ENCODE measurements at places on chromosomes 11 and 22.
A peak's percentile ranks its signal among the peaks of the same experiment; 100 is the strongest.

GRCh38 chr11:1702506-1702905 is 5.5 kb downstream of the KRTAP5-6 start:
- no peaks in the 10 kb centered on the region for H3K27me3 ChIP-seq
- H3K27ac ChIP-seq = no peak overlapping the region
- H3K4me3 ChIP-seq = no peak overlapping the region
- H3K4me1 ChIP-seq = no peaks in the 10 kb centered on the region
- H3K36me3 ChIP-seq = no peaks in the 10 kb centered on the region

DNA sequence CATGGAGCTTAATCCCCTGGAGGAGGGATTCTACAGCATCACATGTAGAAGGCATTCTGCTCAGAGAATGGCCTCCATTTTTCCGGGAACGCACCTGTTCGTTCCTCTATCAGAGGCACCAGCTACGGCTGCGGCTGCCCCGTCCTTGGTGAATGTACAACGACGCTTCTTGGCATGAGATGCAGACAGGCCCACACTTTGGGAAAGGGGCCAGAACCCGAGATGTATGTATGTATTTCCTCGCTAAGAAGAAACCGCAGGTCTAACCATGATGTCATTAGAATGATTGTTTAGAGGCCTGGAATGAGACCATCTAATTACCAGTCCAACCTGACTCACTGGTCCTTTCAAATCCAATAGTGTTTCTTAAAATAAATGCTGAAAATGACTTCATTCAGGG is 1293.4 kb downstream of the TBC1D22A start:
- H3K27ac ChIP-seq = no peak overlapping the region
- H3K4me3 ChIP-seq = no peak overlapping the region
- H3K4me1 ChIP-seq = no peaks in the 10 kb centered on the region
- no peaks in the 10 kb centered on the region for H3K36me3 ChIP-seq
- DNase-seq = no peak

- no peak for DNase-seq
- H3K4me3 ChIP-seq = no peak overlapping the region
- no peak overlapping the region for H3K27ac ChIP-seq
- H3K27me3 ChIP-seq = no peaks in the 10 kb centered on the region
- no peaks in the 10 kb centered on the region for H3K4me1 ChIP-seq
- no peaks in the 10 kb centered on the region for H3K36me3 ChIP-seq
These were observed 18.9 kb upstream of the INSC start for GRCh38 chr11:15095736-15096228.

DNA sequence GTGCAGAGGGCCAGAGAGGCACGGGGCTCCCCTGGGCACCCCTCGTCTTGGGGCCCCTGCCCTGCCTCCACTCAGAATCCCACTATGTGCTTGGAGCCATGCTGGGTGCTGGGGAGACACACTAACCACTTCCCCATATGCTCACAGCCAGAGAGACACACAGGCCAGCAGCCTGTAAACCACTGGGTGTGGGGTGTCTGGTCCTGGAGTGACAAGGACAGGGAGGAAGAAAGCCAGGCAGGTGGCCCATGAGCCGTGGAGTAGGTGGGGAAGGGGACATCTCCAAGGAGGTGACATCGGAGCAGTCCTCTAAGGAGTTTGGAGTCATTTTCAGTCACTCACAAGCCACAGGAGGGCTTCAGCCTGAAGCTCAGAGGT is 58.9 kb downstream of the CDKN1C start:
- H3K4me1 ChIP-seq = peaks cover 33% of the 10 kb centered on the region
- no peaks in the 10 kb centered on the region for H3K27me3 ChIP-seq
- no peaks in the 10 kb centered on the region for H3K36me3 ChIP-seq
- DNase-seq = no peak

GRCh38 chr11:93491973-93492372 is 51.2 kb downstream of the SMCO4 start:
- no peak overlapping the region for H3K4me3 ChIP-seq
- peaks cover 43% of the 10 kb centered on the region for H3K4me1 ChIP-seq
- peak overlapping the region; percentile 32 for H3K27ac ChIP-seq
- H3K36me3 ChIP-seq = no peaks in the 10 kb centered on the region
- H3K27me3 ChIP-seq = no peaks in the 10 kb centered on the region

- H3K4me3 ChIP-seq = no peak overlapping the region
- H3K4me1 ChIP-seq = no peaks in the 10 kb centered on the region
- peak; percentile 23 for DNase-seq
- H3K36me3 ChIP-seq = no peaks in the 10 kb centered on the region
- no peak overlapping the region for H3K27ac ChIP-seq
These were observed 70.4 kb downstream of the MYO7A start for GRCh38 chr11:77198440-77198849.

GRCh38 chr11:14179116-14179820 is 179.7 kb downstream of the RRAS2 start:
- no peak overlapping the region for H3K27ac ChIP-seq
- H3K4me3 ChIP-seq = no peak overlapping the region
- H3K36me3 ChIP-seq = no peaks in the 10 kb centered on the region
- H3K4me1 ChIP-seq = no peaks in the 10 kb centered on the region
- no peak for DNase-seq

GRCh38 chr11:123301696-123302400 is 106.8 kb upstream of the CLMP start:
- peak; percentile 50 for DNase-seq
- H3K4me1 ChIP-seq = peaks cover 11% of the 10 kb centered on the region
- no peak overlapping the region for H3K27ac ChIP-seq
- H3K4me3 ChIP-seq = no peak overlapping the region
- no peaks in the 10 kb centered on the region for H3K27me3 ChIP-seq
- no peaks in the 10 kb centered on the region for H3K36me3 ChIP-seq

DNA sequence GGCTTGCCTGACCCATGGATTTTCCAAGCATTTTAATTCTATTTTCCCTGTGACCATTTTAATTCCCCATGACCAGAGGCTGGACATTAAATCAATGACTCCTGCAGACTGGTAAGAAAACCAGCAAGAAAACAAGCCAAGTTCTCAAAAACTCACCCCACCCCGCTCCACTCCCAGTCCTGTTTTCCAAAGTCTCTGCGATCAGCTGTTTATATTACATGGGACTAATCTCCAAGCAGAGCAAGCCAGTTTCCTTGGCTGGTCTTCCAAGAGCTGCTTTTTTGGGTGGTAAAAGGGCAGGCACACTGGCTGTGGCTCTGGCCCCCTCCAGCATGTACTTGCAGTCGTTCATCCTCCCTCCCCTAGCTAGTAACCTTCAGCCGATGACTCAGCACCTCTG is 97.9 kb downstream of the RRAS2 start:
- no peaks in the 10 kb centered on the region for H3K27me3 ChIP-seq
- H3K27ac ChIP-seq = no peak overlapping the region
- no peaks in the 10 kb centered on the region for H3K36me3 ChIP-seq
- DNase-seq = no peak
- no peaks in the 10 kb centered on the region for H3K4me1 ChIP-seq

- peaks cover 14% of the 10 kb centered on the region for H3K4me1 ChIP-seq
- H3K4me3 ChIP-seq = no peak overlapping the region
- H3K27me3 ChIP-seq = no peaks in the 10 kb centered on the region
- no peak overlapping the region for H3K27ac ChIP-seq
- DNase-seq = peak; percentile 72
These were observed 82.8 kb downstream of the FLI1 start for GRCh38 chr11:128776424-128777284.

- H3K27me3 ChIP-seq = no peaks in the 10 kb centered on the region
- peak; percentile 31 for DNase-seq
- no peak overlapping the region for H3K4me3 ChIP-seq
- no peak overlapping the region for H3K27ac ChIP-seq
- no peaks in the 10 kb centered on the region for H3K4me1 ChIP-seq
These were observed 52.9 kb upstream of the RTL6 start for GRCh38 chr22:44550711-44551491.

DNA sequence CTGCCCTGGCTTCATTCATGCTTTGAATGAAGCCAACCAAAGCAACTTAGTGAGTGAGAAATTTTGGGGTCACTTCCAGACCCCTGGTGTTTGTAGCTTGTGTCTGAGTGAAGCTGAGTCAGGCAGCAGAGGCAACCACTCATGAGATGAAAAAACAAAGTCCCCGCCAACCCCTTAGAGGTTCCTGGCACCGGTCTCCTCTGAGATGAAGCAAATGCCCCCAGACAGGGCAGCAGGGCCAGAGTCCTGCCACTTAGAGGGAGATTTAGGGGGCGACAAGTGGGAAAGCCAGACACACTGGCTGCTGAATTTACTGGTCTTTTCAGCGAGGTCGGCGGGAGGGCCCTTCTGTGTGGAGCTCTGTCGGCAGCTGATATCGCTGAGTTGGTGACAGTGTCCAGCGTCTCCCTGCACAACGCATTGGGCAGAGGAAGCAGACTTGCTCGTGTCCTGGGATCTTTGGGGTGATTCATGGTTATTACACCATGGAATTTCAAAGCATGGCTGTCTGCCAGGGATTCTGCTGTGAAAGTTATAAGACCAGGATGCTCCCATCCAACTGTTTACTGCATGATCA is 482.6 kb downstream of the MIAT start:
- H3K36me3 ChIP-seq = no peaks in the 10 kb centered on the region
- no peak overlapping the region for H3K27ac ChIP-seq

- H3K4me1 ChIP-seq = no peaks in the 10 kb centered on the region
- H3K27me3 ChIP-seq = no peaks in the 10 kb centered on the region
These were observed 70.6 kb downstream of the ARHGAP42 start for GRCh38 chr11:100757646-100758045.

DNA sequence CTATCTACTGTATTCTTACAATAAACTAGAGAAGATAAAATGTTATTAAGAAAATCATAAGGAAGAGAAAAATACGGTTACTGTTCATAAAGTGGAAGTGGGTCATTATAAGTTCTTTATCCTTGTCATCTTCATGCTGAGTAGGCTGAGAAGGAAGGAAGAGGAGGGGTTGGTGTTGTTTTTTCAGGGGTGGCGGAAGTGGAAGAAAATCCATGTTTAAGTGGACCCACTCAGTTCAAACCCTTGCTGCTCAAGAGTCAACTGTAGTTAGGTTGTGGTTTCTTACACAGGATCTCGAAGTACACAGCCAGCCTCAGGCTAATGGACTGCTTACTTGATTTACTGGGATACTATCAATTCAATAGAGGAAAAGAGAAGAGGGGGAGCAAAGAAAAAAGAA is 63.1 kb downstream of the PIWIL4 start:
- H3K27me3 ChIP-seq = no peaks in the 10 kb centered on the region
- DNase-seq = no peak
- no peak overlapping the region for H3K27ac ChIP-seq
- no peaks in the 10 kb centered on the region for H3K4me1 ChIP-seq
- no peaks in the 10 kb centered on the region for H3K36me3 ChIP-seq

DNA sequence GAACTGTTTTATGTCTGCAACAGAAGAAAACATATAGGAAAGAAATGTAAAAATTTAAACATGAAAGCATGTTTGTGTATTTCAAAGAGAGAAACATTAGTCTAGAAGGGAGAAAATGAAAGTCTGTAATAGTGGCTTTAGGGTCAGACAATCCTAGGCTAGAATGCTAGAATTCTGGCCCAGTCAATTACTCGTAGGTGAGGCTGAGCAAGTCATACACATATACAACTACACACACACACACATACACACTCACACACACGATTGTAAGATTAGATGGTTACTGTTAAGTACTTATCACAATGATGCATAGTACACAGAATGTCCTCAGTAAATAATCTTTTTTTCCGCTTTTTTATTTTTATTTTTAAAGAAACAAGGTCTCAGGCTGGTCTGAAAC is 37.7 kb upstream of the PCF11 start:
- H3K36me3 ChIP-seq = no peaks in the 10 kb centered on the region
- H3K4me1 ChIP-seq = no peaks in the 10 kb centered on the region
- no peak for DNase-seq
- no peaks in the 10 kb centered on the region for H3K27me3 ChIP-seq
- H3K27ac ChIP-seq = no peak overlapping the region

GRCh38 chr11:119305556-119306372 is 11.2 kb downstream of the MCAM start:
- H3K27ac ChIP-seq = no peak overlapping the region
- DNase-seq = no peak
- H3K4me3 ChIP-seq = no peak overlapping the region
- no peaks in the 10 kb centered on the region for H3K4me1 ChIP-seq
- H3K27me3 ChIP-seq = no peaks in the 10 kb centered on the region
- H3K36me3 ChIP-seq = no peaks in the 10 kb centered on the region

DNA sequence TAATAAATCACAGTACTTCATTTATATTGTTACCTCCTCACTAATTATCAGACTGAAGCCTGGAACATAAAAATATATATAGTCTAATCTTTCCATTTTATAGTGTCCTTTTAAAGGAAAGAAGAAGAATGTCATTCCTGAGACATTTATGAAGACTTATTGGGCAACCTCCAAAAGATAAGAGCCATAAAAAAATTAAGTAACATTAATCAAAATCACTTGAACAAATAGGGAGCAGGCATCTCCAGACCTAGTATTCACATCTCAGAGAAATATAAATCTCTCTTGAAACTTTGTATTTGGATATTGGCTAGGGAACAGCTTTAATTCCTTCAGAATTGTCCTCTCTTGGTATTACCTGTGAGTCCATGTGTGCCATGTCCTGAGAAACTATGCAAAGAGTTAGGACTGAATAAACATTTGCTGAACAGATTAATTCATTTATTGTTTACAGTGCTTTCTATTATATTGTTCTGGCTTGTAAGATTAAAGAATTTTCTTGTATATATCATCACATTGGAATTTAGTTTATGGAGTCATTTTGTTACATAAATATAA is 530.5 kb upstream of the LRRC4C start:
- DNase-seq = no peak
- no peaks in the 10 kb centered on the region for H3K27me3 ChIP-seq
- H3K4me3 ChIP-seq = no peak overlapping the region
- H3K36me3 ChIP-seq = no peaks in the 10 kb centered on the region
- H3K27ac ChIP-seq = no peak overlapping the region

GRCh38 chr11:96704847-96705246 is 315.0 kb downstream of the JRKL start:
- no peak overlapping the region for H3K27ac ChIP-seq
- DNase-seq = no peak

DNA sequence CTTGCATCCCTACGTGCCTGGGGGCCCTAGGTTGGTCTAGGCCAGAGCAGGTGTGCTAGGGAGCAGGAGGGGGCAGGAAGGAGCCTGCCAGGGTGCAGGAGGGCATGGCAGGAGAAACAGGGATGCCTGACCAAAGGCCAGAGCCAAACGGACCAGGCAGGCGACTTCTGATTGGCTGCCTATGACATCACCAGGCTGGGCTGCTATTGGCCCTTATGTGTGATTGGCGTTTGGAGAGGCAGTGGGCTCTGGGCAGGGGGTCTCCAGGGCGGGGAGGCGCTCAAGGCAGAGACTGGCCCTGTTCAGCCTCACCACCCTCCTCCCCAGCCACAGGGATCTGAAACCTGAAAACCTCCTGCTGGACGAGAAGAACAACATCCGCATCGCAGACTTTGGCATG is 44.4 kb downstream of the MOB2 start:
- H3K4me3 ChIP-seq = no peak overlapping the region
- DNase-seq = no peak
- no peak overlapping the region for H3K27ac ChIP-seq
- peaks cover 4% of the 10 kb centered on the region for H3K27me3 ChIP-seq
- peaks cover 20% of the 10 kb centered on the region for H3K4me1 ChIP-seq

DNA sequence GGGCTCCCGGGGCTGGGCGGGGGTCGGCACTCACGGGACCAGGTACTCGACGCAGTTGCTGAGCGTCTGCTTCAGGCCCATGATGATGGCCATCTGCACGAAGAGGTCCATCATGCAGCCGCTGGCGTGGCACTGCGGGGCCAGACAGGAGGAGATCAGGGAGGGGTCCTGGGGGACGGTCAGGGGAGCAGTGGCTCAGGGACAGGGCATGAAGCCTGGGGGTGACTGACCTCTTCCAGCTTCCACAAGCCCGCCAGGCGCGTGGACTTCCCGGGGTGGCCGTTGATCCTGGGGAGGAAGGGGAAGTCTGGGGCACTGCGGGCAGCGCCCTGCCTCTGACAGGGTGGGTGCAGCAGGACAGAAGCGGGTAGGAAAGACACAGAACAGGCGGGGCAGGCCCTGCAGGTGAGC is 6.1 kb upstream of the SIGIRR start:
- peaks cover 15% of the 10 kb centered on the region for H3K4me1 ChIP-seq
- H3K27me3 ChIP-seq = no peaks in the 10 kb centered on the region
- DNase-seq = no peak
- no peak overlapping the region for H3K27ac ChIP-seq
